ENCODE measurements at places on chromosomes 7 and 10.
A peak's percentile ranks its signal among the peaks of the same experiment; 100 is the strongest.

- no peak for DNase-seq
Measured at GRCh38 chr7:35248576-35249536, 5.0 kb downstream of the TBX20 start.

- DNase-seq = no peak
Measured at GRCh38 chr10:76248649-76249200, 817.3 kb downstream of the LRMDA start.

GRCh38 chr7:130133029-130133782 is 62.9 kb downstream of the KLHDC10 start:
- DNase-seq = no peak

DNA sequence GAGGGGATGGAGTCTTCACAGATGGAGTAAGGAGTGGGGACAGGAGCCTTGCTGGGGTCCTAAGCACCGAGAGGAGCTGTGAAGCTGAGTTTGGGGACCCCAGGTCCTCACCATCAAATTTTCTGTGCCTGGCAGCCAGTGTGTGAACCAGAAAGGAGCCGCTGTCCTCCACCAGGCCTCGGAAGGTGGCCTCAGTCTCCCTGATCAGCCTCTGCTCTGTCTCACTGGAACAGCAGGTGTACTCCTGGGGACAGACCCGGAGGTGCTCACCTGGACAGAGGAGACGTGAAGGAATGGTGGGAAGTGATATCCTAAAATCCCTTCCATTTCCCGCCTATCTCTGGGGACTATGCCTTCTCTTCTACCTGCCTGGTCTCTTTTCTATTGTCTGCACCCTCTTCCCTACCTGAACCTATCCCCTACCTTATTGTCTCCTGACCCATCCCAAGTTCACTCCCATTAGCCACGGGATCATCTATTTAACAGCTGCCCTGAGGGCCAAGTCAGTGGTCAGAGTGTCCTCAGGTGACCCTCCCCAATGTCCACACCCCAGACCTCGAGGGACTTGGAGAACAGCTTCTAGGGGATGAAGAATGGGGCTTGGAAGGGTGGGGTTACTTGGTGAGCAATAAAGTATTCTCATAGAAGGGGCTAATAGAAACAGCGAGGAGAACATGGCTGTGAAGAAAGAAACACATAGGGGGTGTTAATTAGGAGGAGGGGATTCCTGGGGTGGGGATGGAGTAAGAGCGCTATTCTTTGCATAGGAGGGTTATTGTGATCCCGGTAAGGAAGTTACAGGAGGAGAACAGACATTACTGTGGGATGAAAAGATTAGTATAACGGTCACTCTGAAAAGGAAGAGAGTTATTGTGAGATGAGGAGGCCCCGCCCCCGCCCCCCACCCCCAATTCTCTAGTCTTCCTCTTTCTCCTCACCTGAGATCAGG is 811 bp downstream of the GPC2 start:
- DNase-seq = no peak

- DNase-seq = peak; percentile 90
Measured at GRCh38 chr10:96513698-96514561, at the start of gene TLL2. Gene TLL2 (minus strand): TSS chr10:96513926. CDS start chr10:96513685, 241 bp downstream.
